ENCODE measurements at places on chromosomes 2 and 18.

DNA sequence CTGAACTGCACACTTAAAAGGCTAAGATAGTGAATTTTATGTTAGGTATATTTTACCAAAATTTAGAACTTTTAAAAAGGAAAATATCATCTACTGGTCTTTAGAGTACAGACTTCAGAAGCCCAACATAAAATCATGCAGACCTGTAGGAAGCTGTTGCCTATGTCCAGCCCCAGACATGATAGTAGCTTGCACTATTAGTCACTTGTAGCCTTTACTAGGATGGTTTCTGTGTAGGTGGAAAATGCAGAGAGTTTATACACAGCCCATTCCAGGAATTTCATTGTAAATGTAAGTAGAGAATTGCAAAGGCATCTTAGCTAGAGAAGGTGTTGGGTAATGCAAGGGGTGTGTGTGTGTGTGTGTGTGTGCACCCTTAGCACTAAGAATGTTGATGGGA, 640.2 kb downstream of the RNF144A start:
- no peak for DNase-seq

DNA sequence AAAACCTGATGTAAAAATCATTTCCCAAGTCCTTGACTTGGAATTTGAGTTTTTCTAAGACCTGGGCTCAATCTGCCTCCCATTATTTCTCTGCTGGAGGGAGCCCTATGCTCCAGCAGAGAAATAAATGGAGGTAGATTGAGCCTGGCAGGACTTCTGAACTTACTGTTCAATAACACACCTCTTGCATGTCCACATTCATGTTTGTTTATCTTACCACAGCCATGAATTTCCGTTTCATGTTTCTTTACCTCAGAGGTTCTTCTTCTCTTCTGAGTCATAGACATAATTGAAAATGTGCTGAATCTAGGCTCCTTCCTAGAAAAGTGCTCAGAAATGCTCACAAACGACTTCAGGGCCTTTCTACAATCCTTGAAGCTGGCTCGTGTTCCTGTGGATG, 170.8 kb downstream of the PMAIP1 start:
- no peak for DNase-seq

DNA sequence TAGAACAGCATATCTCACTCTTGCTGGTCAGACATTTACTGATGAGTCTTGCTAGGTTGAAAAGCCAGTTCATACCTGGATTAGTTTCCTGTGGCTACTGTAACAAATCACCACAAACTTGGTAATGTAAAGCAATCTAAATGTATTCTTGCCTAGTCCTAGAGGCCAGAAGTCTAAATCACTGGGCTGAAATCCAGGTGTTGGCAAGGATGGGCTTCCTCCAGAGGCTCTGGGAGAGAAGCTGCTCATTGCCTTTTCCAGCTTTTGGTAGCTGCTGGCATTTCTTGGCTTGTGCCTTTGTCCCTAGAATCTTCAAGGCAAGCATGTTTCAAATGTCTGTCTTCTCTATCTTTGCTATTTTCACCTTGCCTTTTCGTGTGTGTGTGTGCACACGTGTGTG, 62.3 kb upstream of the MAP4K3 start:
- no peak for DNase-seq

- DNase-seq, result no peak
These were observed 162.4 kb downstream of the LRP1B start for GRCh38 chr2:141968433-141968832.

DNA sequence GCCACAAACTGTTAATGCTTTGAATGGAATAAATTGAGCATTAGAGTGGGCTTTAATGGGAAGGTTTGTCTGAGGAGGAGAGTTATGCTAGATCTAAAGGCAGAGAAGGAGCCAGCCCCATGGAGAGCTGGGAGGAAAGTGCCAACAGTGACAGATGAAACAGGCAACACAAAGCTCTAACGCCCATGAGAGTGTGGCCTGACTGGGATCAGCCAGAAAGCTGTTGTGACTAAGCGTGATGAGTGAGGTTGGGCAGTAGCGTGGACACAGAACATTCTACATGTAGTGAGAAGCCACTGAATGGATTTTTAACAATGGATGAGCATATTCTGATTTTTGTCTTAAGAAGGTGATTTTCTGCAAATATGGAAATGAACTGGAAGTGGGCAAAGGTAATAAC, 185.3 kb upstream of the SIX2 start:
- DNase-seq, result no peak

DNA sequence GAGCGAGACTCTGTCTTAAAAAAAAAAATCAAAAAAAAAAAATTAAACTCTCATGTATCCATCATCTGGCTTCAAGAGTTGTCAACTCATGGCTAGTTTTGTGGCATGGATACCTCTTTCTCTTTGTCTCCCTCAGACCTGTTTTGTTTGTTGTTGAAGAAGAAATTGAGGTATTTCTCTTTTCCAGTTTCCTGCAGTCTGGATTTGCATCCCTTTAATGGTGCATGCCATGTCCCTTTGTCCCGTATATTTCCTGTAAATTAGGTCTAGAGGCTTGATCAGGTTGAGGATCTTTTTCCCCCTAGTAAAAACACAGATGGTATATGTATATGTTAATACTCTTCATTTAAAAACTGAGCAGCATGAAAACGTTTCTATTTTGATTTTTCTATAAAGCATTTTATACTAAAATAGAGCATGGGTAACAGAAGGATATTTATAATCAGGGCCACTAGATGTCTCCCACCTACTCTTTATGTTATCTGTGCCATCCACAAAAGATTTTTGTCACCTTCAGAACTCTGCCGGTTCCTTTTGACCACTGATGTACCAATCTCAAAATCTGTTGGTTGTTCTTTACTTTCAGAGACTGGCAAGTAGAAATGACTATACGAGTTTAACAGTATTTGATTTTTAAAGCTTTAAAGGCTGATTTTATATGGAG, 80.1 kb downstream of the GALNT1 start:
- DNase-seq, result no peak

DNA sequence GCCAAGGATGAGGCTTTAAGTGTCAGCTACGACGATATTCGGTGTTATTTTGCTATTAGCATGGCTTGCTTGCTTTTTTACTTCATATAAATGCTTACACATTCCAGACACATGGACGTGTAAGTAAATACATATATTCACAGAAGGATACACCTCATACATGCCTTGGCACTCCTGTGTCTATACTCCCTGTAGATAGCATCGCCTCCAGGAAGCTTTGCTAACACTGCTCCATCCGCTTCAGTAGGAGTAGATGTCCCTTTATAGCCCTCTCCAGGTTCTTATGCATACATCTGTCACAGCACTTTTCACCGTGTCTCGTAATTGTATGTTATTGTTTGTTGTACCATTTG, 27.5 kb upstream of the KCTD1 start:
- DNase-seq, result no peak

- DNase-seq, result no peak
These were observed 185.1 kb upstream of the CCDC68 start for GRCh38 chr18:55144193-55144930.

- DNase-seq, result no peak
These were observed 9.2 kb upstream of the LRPPRC start for GRCh38 chr2:44004735-44005602.

- DNase-seq, result no peak
These were observed 297.4 kb downstream of the EIPR1 start for GRCh38 chr2:3079959-3080948.

GRCh38 chr2:101230541-101231001, 22.1 kb upstream of the CNOT11 start:
- DNase-seq, result no peak

DNA sequence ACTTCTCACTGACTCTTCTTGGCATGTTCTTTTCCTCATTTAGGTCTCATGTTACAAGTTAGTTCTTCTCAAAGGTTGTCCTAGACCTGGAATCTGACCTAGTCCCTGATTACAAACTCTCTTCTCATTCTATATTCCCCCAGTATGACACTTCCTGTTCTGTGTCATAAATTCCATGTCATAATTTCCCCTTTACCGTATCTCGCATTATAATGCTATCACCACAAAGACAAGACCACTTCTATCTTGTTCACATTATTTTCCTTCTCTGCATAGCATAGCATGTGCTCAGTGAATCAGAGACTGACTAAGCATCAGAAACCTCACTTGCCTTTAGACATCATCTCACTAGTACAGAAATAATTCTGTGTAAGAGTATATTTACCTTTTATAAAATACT, 63.6 kb upstream of the CAVIN2 start:
- no peak for DNase-seq

DNA sequence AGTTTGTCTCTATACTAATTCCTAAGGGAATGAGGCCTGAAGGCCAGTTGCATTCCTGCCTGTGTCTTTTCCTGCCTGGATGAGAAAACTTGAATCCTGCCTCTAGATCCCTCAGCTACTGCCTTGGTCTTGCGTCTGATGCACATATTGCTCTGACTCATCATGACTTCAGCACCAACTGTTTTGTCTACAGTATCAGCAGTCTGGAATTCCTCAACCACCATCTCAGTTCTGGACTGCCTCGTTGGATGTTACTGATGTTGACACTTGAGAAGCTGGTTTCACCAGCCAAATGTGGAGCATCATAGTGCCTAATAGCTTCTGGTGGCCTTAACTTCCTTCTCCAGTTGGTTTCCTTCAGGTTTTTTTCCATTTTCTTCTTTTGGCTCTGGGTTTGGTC, 211.0 kb downstream of the CTNNA2 start:
- DNase-seq, result no peak

Measured in NCI-H2029 (cell line).